ENCODE measurements at places on chromosomes 2 and 18.

GRCh38 chr18:36558234-36558633 is 260.7 kb downstream of the FHOD3 start:
- DNase-seq = no peak

- no peak for DNase-seq
Measured at GRCh38 chr2:105734762-105735538, 9.8 kb upstream of the NCK2 start.

GRCh38 chr2:44936275-44936674 is 5.2 kb upstream of the SIX3 start:
- no peak for DNase-seq

GRCh38 chr2:181310967-181311366 is 146.2 kb upstream of the ITGA4 start:
- DNase-seq = no peak
